ENCODE measurements at places on chromosomes 4 and X. TPM values are rescaled to one million over a fixed set of nuclear protein-coding genes. Genes with fewer than 3 reads are reported as not detected.

- no peak for DNase-seq
- H3K36me3 ChIP-seq: no peaks in the 10 kb centered on the region
- no peak overlapping the region for H3K4me3 ChIP-seq
Measured at GRCh38 chr4:6770581-6771228, 11.8 kb upstream of the KIAA0232 start.

GRCh38 chr4:69957209-69957608, 8.3 kb downstream of the CSN2 start:
- no peaks in the 10 kb centered on the region for H3K27me3 ChIP-seq
- no peaks in the 10 kb centered on the region for H3K4me1 ChIP-seq
- DNase-seq: no peak
- no peak overlapping the region for H3K27ac ChIP-seq

GRCh38 chr4:29423836-29424721, 1296.1 kb upstream of the PCDH7 start:
- no peak overlapping the region for H3K27ac ChIP-seq
- no peak for DNase-seq
- H3K4me1 ChIP-seq: no peaks in the 10 kb centered on the region

- H3K27me3 ChIP-seq: no peaks in the 10 kb centered on the region
- DNase-seq: peak; percentile 68
- peaks cover 10% of the 10 kb centered on the region for H3K4me1 ChIP-seq
- no peaks in the 10 kb centered on the region for H3K36me3 ChIP-seq
- peak overlapping the region; percentile 35 for H3K4me3 ChIP-seq
- H3K27ac ChIP-seq: peak overlapping the region; percentile 89
Measured at GRCh38 chr4:144658903-144659302, 12.9 kb downstream of the HHIP start.

The UXT gene
- 199 TPM for total RNA-seq
